Left lobe of liver (tissue), 2 donors: ENCODE measurements at places on chromosomes 5 and 9. TPM values are rescaled to one million over a fixed set of nuclear protein-coding genes. Genes with fewer than 3 reads are reported as not detected.

DNA sequence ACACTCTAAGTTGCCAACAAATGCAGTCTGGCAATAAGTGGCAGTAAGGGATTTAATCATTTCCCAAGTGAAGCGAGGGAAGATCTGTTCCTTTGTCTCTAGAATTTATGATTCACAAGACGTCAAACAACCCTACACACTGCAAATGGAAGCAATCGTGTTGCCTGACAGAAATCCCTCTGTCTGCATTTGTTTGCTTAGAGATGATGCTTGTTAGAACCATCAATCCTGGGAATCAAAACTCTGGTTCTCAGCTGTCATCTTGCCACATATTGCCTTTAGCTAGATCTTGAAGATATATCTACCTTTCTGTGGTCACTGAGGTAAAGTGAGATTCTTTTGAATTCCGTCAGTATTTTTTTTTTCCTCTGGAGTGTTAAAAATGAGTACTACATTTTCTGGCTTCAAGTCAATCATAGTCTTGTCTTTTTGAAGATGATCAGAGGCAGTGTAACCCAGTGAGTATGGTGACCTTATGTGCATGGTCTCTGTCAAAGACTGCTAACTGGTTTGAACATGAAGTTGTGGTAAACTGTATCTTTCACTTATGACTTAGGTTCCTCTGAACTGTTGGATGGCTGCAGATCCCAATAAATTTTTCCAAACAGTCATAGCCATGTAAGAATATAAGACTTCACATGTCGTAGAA is 106.4 kb upstream of the STARD4 start:
- no peak for DNase-seq

DNA sequence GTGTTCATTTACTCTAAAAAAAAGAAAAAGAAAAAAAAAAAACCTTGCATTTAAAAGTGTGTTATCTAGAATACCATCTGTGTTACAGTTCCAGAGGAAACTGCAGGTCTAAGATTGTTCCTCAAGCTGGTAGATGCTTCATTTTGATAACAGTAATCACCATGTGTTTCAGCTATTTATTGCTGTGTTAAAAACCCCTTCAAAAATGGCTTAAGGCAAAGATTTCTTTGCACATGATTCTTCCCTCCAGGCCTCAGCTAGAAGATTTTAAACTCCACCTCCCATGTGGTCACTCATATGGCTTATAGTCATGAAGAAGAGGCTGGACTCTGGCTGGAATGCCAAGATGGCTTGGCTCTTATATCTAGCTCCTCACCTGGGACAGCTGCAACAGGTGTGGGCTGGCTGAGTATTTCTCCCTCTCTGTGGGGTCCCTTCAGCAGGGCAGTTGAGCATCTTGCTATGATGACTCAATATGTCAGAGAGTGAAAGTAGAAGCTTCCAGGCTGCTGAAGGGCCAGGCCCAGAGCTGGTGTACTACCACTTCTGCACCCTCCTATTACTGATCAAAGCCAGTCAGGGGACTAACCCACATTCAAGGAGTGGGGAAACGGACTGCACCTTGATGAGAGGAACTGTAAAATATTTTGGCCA is 920.4 kb upstream of the DMAC1 start:
- no peak for DNase-seq

- peak; percentile 30 for DNase-seq
Observed at GRCh38 chr9:138112090-138112748, 234.6 kb downstream of the CACNA1B start.

GRCh38 chr5:134551901-134552300 is 26.4 kb downstream of the JADE2 start:
- no peak for DNase-seq

DNA sequence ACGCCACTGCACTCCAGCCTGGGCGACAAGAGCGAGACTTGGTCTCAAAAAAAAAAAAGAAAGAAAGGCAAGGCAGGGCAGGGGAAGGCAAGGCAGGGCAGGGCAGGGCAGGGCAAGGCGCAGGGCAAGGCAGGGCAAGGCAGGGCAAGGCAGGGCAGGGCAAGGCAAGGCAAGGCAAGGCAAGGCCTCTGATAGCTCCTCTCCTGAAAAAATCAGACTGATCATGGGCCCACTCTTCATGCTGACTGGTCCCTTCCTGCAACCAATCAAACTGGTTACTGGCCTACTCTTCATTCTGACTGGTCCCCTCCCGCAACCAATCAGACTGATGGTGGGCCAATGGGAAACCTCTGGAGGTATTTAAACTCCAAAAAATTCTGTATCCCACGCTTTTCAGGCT is 3.4 kb upstream of the ZBTB5 start:
- DNase-seq = no peak

- no peak for DNase-seq
Observed at GRCh38 chr5:143471041-143471509, 67.6 kb upstream of the NR3C1 start.

DNA sequence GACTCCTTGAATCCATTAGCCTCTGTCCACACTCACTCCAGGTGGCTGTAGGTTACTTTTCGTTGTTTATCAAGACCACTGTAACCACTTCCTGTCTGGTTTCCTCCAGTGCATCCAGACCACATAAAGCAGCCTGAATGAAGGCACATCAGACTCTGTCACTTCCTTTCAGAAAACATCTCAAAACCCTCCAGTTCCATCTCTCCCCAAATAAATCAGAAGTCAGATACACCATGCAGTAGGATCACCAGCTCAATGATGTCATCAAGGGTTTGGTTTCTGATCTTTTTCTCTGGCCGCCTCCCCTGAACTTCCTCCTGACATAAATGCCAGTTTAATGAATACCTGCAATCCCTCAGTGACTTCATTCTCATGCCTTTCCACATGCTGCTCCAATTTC is 161.2 kb downstream of the ZNF462 start:
- no peak for DNase-seq

- no peak for DNase-seq
Observed at GRCh38 chr9:14220256-14220655, 93.7 kb downstream of the NFIB start.

DNA sequence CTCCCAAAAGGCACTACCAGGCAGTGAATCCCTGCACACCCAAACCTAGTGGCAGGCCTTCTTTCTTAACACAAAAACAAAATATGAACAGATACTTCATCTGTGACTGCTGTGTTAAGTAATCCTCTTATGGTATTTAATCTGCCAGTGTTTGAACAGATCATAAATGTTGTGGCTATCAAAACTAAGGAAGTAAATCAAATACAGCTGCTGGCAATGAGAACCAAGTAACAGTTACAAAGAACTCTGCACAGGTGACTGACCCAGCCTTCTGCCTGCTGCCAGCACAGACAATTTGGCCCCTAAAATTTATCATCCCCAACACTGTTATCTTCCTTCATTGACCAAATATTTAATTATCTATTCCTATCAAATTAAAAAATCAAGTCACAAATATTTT is 78.0 kb downstream of the GNAQ start:
- no peak for DNase-seq

GRCh38 chr9:19369107-19369506 is 10.9 kb downstream of the RPS6 start:
- DNase-seq = no peak

GRCh38 chr9:128768606-128769005 is 3.1 kb downstream of the ZER1 start:
- no peak for DNase-seq

- DNase-seq = no peak
Observed at GRCh38 chr9:93288891-93289883, 105.2 kb downstream of the WNK2 start.

DNA sequence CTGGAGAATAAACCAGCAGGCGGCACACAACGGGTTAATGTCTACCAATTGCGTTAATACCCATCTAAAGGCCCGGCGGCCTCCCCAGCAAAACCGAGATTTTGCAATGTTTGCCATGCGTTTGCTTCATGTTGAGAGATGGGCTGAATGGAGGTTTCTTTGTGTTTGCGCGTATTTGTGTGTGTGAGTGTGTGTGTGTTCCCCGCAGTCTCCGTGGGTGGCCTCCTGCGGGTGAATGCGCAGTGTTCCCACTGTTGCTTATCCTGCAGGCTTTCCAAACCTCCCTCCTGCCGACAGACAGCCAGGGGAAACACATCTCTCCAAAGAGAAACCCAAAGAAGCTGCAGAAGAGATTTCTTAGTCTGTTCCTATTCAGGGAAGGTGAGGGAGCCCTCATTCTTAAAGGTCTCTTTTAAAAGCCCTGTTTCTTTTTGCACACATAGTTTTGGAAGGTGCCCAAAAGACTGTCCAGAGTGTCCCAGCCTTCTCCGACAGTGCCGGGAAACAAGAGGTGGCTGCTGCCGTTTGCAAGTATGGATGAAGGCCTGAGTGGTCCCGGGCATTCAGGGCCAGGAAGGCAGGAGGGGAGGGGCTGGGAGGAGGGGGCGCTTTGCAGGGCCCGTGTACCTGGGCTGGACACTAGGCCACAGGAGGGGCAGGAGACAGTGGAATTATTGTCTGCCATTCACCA is 103.8 kb upstream of the ERCC6L2 start:
- no peak for DNase-seq

- no peak for DNase-seq
Observed at GRCh38 chr9:85157772-85158171, 488.2 kb downstream of the NTRK2 start.

- no peak for DNase-seq
Observed at GRCh38 chr9:87008667-87009066, 61.4 kb upstream of the GAS1 start.

- DNase-seq = no peak
Observed at GRCh38 chr5:142216931-142217330, 107.9 kb downstream of the SPRY4 start.

DNA sequence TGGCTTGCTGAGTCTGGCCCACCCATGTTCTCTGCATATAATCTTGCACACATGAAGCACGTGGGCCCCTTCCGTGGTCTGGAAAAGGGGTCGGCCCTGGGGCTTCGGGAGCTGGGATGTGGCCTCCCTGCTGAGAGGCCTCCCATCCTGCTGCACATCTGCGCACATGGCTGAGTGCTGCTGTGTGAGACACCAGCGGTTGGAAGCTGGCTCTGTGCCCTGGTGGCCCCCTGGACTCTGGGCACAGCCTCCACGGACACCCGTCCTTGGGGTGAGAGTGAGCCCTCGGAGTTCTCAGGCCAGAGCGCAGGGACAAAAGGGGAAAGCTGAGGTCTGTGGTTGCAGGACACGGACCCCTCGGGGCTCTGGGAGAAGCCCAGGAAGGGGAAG is 115.8 kb downstream of the RXRA start:
- DNase-seq = no peak

GRCh38 chr9:91896513-91897121 is 53.4 kb downstream of the ROR2 start:
- DNase-seq = no peak

DNA sequence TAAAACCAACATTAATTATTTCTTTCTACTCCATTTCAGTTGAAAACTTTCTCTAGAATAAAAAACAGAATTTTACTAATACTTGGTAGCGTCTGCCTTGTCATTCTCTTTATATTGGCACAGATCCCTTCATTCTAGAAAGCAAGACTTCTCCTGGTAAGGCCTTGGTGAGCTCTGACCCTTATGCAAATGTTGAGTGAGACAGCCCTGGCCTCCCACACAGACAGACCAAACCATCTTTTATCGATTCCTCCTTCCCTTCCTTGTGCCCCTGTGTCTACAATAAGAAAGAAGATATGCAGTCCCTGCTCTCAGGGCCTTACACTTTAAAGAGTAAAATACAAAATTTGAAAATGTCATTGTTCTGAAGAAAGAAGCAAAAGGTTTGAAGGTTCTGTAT is 262.2 kb downstream of the EFNA5 start:
- DNase-seq = no peak

DNA sequence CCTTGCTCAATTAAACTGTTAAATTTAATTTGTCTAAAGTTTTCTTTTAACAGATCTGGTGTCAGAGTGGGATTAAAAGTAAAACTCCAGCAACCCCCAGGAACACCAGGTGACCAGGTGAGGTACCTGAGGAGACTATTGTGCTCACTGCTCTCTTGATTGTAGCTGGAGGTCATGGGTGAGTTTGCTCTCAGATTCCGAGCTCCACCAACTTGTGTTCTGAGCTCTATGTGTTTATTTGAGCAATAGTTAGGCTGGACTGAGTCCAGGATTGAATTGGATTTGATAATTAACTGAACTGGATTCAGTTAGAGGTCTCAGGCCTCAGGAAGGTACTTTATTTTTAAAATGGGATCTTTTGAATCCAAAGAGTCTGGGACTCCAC is 17.9 kb upstream of the SCGB3A2 start:
- no peak for DNase-seq

GRCh38 chr5:39579750-39580149 is 155.0 kb upstream of the DAB2 start:
- DNase-seq = no peak

GRCh38 chr9:68964765-68965164 is 49.1 kb downstream of the PRKACG start:
- DNase-seq = no peak

GRCh38 chr9:76758476-76758875 is 5.8 kb upstream of the PCA3 start:
- no peak for DNase-seq

DNA sequence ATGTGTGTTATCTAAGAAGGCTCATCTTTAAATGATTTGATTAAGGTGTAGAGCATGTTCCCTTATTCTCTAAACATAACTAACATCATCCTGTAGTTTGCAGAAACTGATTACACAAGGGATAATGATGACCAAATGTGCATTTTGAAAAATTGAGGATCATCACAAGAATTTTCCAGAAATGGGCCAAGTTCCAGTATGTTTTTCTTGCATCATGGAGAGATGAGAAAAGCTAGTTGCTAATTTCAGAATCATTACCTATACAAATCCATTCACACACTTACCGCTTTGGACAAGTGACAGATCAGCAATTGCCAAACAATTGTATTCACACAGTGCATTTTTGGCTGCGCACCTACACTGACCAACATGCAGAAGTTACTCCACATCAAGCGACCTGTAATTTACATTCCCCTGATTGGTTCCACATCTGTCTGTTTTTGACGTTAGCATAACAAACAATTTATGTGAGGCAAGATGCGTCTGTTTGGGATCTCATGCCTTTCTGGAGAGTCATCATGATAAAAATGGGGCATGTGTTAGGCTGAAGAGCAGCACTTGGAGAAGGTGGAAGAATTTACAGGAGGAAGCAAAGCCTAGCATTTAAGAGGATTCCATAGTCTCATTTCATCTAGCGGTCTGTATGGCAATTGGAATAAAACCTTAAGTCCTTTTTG is 2.8 kb upstream of the BNC2 start:
- DNase-seq = no peak

DNA sequence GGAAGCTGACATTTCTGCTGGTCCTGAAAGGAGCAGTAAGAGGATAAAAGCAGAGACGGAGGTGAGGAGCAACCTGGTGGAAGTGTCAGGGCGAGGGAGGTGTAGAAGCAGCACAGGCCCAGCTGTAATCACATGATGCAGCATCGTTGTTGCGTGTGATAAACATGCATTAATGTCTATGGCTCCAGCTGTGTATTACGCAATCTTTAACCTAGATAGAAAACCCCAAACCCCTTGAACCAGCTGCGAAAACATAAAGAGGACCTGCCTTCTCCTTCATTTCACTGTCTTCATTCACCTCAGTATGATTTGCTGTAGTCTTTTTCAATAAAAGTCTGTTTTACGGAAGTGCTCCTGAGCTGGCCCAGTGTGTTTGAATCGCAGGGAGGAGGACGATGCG is 162.9 kb downstream of the NTRK2 start:
- DNase-seq = no peak

The NRG2 gene
- 0.81 TPM for total RNA-seq

The SPAAR gene
- total RNA-seq = 1.1 TPM

The SV2C gene
- not detected for total RNA-seq

The HDHD3 gene
- total RNA-seq = 76.9 TPM

The SMU1 gene
- 7.0 TPM for total RNA-seq

The C9orf57 gene
- not detected for total RNA-seq

The SNX24 gene
- 8.2 TPM for total RNA-seq

The ZBTB26 gene
- total RNA-seq = 1.7 TPM

The GPR151 gene
- not detected for total RNA-seq

The CARD9 gene
- total RNA-seq = 2.1 TPM

The ZDHHC11 gene
- total RNA-seq = 19.1 TPM
